CD8-positive, alpha-beta memory T cell (primary cell): ENCODE measurements at places on chromosomes 13 and 19. TPM values are rescaled to one million over a fixed set of nuclear protein-coding genes. Genes with fewer than 3 reads are reported as not detected.

GRCh38 chr19:41784743-41785142 is 11.6 kb upstream of the CEACAM3 start:
- no peak for DNase-seq

GRCh38 chr13:112582263-112582662 is 5.7 kb downstream of the TUBGCP3 start:
- DNase-seq: no peak

The SIAH3 gene
- total RNA-seq: 0.20 TPM

The DOCK6 gene
- 2.3 TPM for total RNA-seq
